ENCODE measurements at places on chromosomes 7 and 10. TPM values are rescaled to one million over a fixed set of nuclear protein-coding genes. Genes with fewer than 3 reads are reported as not detected.

GRCh38 chr7:77993838-77994237, 195.3 kb downstream of the PHTF2 start:
- H3K36me3 ChIP-seq = no peaks in the 10 kb centered on the region
- H3K27me3 ChIP-seq = no peaks in the 10 kb centered on the region
- H3K27ac ChIP-seq = no peak overlapping the region
- no peak for DNase-seq

DNA sequence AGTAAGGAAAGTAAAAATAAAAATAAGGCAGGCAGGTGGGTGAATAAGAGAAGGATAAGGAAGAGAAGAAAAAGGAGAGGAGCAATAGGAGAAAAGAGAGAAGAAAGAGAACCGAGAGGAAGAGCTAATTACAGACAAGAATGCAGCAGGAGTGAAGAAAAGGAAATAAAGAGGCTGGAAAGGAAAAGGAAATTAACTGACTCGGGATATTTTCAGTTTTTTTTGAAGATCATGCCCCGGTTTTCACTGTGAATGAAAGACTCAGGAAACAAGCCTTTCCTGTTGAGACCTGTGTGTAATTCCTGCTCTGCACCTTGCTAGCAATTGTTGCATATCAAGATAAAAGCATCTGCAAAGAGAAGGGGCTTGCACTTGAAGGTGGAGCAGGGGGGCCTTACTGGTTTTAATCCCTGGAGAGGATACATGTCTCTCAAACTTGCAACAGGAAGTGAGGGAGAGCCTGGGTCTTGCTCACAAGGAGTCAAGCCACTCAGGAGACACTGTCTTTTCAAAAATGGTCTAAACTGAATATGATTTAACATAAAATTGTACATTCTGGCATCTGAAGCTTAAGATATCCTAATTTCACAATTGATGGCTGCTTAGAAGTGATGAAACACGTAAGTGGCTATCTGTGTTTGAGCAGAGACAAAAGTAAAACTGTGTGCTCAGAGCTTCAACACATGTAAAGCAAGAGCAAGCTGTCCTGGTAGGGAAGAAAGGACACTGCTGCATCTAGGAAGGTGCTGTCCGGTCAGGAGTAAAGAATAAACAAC, 157.6 kb downstream of the FAM107B start:
- no peak for DNase-seq
- H3K27me3 ChIP-seq = no peaks in the 10 kb centered on the region
- no peaks in the 10 kb centered on the region for H3K36me3 ChIP-seq
- no peak overlapping the region for H3K27ac ChIP-seq

DNA sequence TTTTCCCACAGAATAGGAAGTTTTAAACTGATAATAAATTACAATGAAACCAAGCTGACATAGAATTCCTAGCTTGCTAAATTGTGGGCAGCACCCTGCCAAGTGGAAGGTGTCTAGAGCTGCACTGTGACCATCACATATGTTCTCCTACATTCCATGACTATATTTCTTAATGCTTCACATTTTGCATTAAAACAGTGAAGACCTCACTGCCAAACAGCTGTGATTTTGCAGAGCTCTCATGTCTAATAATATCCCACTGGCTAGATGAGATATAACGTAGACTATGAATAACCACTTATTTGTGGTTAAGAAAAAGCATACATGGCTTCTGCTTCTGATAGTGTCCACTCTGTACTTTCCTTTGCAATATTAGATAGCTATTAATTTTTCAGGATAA, 228.3 kb upstream of the TEX47 start:
- H3K27ac ChIP-seq = no peak overlapping the region
- H3K4me3 ChIP-seq = no peak overlapping the region
- no peaks in the 10 kb centered on the region for H3K4me1 ChIP-seq
- DNase-seq = no peak
- no peaks in the 10 kb centered on the region for H3K36me3 ChIP-seq
- H3K27me3 ChIP-seq = no peaks in the 10 kb centered on the region

- H3K36me3 ChIP-seq = no peaks in the 10 kb centered on the region
- peaks cover 5% of the 10 kb centered on the region for H3K4me1 ChIP-seq
- no peak overlapping the region for H3K27ac ChIP-seq
- H3K4me3 ChIP-seq = no peak overlapping the region
- no peak for DNase-seq
Measured at GRCh38 chr7:36966636-36967035, 242.3 kb upstream of the AOAH start.

DNA sequence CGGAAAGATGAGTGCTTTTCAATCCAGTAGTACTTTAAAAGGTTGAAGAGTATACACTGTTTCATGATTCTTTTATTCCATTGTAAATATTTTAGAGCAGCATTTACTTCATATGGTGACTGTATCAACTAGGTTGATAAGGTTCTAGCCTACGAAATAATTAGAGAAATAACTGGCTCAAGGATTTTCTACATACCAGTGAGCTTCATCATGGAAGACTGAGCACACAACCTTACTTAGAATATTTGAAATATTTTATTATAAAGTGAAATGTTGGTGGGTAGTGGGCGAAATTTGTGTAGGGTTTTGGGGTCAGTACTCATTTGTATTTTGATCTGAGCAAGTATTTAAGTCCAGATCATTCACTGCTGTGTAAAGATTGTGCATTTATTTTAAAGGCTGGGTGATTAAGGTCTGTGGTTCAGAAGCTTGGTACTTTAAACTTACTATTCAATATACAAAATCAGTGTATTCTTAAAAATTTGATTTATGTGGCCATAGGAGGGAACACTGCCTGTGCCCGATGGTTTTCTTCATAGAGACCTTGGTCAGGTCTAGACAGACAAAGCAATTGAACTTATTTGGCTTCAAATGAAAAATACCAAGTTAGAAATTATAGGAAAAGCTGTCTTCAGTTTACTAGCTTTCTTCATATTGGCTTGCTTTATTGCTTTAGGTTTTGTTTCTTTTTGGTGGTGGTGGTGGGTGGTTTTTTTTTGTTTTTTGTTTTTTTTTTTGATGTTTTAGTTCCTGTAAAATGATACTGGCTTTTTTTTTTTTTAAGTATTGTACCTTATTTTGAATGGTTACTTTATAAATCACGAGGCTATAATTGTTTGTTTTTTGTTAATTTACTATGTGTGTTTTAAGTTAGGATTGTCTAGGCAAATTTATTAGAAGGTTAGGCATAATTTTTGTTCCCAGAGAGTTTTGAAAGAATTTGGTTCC, 3.0 kb downstream of the KMT2E start:
- H3K4me1 ChIP-seq = peaks cover 7% of the 10 kb centered on the region
- peak overlapping the region; percentile 100 for H3K4me3 ChIP-seq
- no peaks in the 10 kb centered on the region for H3K36me3 ChIP-seq
- H3K27ac ChIP-seq = peak overlapping the region; percentile 100

MMP21 gene
- polyA plus RNA-seq = 0.09 TPM

OPN1SW gene
- polyA plus RNA-seq = 0.11 TPM

GRCh38 chr10:5644930-5645329, 21.5 kb downstream of the ASB13 start:
- no peak for DNase-seq
- no peaks in the 10 kb centered on the region for H3K27me3 ChIP-seq
- H3K36me3 ChIP-seq = no peaks in the 10 kb centered on the region
- no peak overlapping the region for H3K27ac ChIP-seq
- peaks cover 10% of the 10 kb centered on the region for H3K4me1 ChIP-seq

DNA sequence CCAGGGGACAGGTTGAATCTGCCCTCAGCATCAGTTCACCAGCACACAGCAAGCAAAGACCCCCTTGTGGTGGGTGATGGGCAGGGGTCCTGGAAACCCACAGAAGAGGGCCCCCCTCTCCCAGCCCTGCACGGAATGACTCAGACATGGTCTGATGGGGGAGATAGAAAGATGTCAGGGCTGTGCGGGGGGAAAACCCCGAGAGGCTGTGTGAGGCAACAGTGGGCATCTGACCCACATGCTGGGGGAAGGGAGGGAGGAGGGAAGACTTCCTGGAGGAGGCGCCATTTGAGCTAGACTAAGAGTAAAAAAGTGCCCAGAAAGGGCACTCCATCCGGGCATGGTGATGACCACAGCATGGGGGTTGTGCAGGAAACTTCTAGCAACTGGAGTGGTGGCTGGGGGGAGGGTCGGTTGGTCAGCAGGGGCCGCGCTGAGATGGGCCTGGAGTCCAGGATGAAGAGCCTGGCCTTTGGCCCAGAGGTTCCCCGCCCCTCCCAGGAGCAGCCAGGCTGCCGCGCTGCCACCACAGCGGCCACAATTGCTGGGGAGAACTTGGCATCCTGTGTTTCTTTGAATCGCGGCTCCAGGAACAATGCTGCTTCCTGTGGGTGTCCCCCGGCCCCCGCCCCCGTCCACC, 2.5 kb downstream of the LFNG start:
- no peak overlapping the region for H3K4me3 ChIP-seq
- H3K4me1 ChIP-seq = peaks cover 21% of the 10 kb centered on the region
- H3K27ac ChIP-seq = no peak overlapping the region
- no peaks in the 10 kb centered on the region for H3K36me3 ChIP-seq
- H3K27me3 ChIP-seq = peaks cover 11% of the 10 kb centered on the region

URGCP gene
- 23.9 TPM for polyA plus RNA-seq

DNA sequence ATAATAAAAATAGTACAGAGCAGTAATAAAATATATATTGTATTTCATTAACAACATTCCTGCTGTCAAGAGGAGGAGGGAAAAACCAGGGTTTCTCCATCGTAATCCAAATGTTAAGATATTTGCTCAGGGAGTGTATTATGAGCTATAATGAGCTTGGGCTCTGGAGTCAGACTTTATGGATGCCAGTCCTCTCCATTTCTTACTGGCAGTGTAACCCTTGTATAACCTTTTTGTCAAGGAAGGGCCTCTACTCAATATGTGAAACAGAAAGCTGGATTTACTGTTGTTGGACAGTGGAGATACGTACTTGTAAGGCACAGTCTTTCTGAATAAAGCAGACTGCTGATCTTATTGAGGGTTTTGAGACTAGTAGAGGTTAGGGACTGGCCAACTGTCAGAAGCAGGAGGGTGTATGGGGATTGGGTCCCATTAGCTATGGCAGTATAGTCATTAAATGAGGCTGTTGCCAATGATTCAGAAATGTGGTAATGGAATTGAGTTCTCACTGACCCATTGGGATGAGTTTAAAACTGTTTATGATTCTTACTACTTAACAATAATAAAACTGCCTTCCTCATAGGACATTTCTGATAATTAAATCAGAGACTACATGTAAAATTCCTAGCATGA, 56.5 kb downstream of the ZNF277 start:
- no peaks in the 10 kb centered on the region for H3K4me1 ChIP-seq
- no peaks in the 10 kb centered on the region for H3K27me3 ChIP-seq
- H3K4me3 ChIP-seq = no peak overlapping the region
- no peak overlapping the region for H3K27ac ChIP-seq
- no peaks in the 10 kb centered on the region for H3K36me3 ChIP-seq

GRCh38 chr7:44057181-44057848, 8.1 kb downstream of the PGAM2 start:
- no peak overlapping the region for H3K27ac ChIP-seq
- peaks cover 63% of the 10 kb centered on the region for H3K36me3 ChIP-seq
- H3K4me3 ChIP-seq = no peak overlapping the region

ANKRD16 gene
- 4.2 TPM for polyA plus RNA-seq

DNA sequence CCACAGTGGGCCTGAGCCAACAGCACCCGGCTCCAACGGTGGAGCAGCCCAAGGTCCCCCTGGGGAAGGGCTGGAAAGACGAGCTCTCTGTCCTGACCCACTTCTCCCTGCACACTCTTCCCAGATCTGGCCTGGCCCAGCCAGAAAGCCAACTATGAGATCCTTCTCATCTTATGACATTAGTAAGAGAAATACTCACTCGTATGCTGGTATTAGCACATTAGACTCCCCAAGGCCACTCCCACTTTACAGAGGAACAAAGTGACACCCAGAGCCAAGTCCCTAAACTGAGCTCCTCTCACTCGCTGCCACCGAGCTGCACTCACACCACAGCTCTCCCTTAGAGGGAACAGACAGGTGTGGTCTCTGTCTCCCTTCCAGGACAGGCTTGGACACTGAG, 24.8 kb downstream of the DLG5 start:
- H3K36me3 ChIP-seq = no peaks in the 10 kb centered on the region
- no peak overlapping the region for H3K27ac ChIP-seq
- no peaks in the 10 kb centered on the region for H3K27me3 ChIP-seq
- no peak overlapping the region for H3K4me3 ChIP-seq
- DNase-seq = no peak

WBP1L gene
- 9.3 TPM for polyA plus RNA-seq

ZNF12 gene
- polyA plus RNA-seq = 9.1 TPM

NEUROD6 gene
- not detected for polyA plus RNA-seq

- H3K4me3 ChIP-seq = no peak overlapping the region
- H3K27ac ChIP-seq = no peak overlapping the region
Measured at GRCh38 chr7:33845991-33846509, 59.3 kb upstream of the BMPER start.

DNA sequence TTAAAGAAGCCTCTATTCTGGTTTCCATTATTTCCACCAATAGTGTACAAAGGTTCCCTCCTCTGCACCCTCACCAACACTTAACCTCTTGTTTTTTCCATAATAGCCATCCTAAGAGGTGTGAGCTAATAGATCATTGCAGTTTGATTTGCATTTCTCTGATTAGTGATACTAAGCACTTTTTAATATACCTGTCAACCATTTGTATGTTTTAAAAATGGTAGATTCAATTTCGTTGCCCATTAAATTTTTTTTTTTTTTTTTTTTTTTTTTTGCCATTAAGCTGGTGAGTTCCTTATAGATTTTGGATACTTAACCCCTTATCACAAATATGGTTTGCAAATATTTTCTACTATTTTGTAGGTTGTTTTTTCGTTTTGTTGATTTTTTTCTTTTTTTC, 23.2 kb downstream of the WAC start:
- H3K4me3 ChIP-seq = no peak overlapping the region
- 0 out of 2 replicates have a peak, but pooled peaks cover 4% of the 10 kb centered on the region for H3K4me1 ChIP-seq
- no peak overlapping the region for H3K27ac ChIP-seq
- H3K27me3 ChIP-seq = no peaks in the 10 kb centered on the region
- peaks cover 3% of the 10 kb centered on the region for H3K36me3 ChIP-seq

DNA sequence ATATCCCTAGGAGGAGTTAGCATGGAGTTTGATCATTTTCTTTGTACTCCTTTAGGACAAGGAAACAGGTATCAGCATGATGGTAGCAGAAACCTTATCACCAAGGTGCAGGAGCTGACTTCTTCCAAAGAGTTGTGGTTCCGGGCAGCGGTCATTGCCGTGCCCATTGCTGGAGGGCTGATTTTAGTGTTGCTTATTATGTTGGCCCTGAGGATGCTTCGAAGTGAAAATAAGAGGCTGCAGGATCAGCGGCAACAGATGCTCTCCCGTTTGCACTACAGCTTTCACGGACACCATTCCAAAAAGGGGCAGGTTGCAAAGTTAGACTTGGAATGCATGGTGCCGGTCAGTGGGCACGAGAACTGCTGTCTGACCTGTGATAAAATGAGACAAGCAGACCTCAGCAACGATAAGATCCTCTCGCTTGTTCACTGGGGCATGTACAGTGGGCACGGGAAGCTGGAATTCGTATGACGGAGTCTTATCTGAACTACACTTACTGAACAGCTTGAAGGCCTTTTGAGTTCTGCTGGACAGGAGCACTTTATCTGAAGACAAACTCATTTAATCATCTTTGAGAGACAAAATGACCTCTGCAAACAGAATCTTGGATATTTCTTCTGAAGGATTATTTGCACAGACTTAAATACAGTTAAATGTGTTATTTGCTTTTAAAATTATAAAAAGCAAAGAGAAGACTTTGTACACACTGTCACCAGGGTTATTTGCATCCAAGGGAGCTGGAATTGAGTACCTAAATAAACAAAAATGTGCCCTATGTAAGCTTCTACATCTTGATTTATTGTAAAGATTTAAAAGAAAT, 4.8 kb downstream of the BAMBI start:
- no peak overlapping the region for H3K27ac ChIP-seq
- H3K27me3 ChIP-seq = peaks cover 15% of the 10 kb centered on the region
- no peaks in the 10 kb centered on the region for H3K4me1 ChIP-seq
- no peak overlapping the region for H3K4me3 ChIP-seq

DDIT4 gene
- 268 TPM for polyA plus RNA-seq

PRR15 gene
- not detected for polyA plus RNA-seq
